ENCODE measurements at places on chromosomes 3 and 15.

DNA sequence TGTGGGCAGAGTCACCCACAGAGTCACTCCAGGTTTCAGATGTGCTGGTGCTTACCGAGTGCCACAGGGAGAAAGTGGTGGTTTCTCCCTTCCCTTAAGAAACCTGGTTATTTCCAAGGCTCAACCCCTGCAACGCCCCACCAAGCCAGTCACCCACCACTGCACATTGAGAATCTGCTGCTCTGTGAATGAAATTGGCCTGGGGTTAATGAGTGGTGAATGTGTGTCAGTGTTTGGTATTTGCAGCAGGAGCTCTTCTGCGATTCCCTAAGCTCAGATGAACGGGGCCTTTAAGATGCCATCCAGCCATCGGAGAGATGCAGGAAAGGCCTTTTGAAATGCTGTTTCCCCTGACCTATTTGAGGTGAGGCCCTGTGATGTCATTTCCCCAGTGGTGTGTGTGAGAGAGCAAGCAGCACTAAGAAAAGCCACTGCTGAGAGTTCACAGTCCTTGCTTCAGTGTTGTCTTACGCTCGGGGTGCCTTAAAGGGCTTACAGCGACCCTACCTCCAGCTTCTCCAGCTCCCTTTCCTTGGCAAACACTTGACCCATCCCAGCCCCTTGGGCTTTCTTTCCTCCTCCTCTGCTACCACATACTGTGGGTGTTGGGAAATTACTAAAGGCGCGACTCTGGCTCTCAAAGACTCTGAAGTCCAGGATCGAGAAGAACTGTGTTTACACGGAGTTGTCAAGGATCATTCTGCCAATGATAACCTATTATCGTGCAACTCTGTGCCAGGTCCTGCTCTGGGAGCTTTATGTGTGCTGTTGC is 68.9 kb downstream of the SMAD3 start:
- DNase-seq: no peak

- DNase-seq: no peak
These were observed 35.6 kb downstream of the MAP2K5 start for GRCh38 chr15:67578020-67578600.

GRCh38 chr3:68479779-68480178 is 452.6 kb downstream of the TAFA4 start:
- no peak for DNase-seq

DNA sequence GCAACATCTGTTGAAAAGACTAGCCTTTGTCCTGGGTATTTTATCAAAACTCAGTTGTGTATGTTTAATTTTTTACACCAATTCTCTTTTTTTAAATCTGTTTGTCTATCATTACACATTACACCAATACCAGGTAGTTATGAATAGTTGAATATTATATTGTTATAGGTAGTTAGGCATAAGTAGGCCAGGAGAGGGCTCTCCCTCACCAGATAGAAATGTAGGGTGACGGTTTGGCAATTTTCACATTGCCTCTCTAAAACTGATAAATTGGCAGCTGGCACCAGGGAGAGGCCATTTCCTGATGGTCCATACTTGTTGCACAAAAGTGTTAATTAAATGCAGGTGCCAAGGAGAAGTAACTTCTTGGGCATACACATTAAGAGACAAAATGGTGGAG is 483.1 kb upstream of the EPHA6 start:
- DNase-seq: no peak

DNA sequence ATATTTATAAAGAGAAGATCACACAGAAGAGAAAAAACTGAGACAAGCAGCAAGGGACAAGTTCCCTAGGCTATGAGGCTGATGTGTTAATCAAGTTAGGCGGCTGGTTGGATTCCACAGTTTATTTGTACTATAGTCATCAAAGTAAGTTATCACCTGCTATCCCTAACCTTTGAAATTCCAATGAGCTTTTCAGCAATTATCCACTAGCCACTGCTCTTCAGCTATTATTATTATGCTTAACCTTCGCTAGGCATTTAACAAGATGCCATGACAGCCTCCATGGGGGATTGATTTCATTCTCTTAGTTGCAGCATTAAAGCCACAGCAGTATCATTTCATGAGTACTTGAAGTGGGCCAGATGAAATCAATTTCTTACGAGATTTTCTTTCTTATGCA is 699.5 kb upstream of the NAALADL2 start:
- DNase-seq: no peak

DNA sequence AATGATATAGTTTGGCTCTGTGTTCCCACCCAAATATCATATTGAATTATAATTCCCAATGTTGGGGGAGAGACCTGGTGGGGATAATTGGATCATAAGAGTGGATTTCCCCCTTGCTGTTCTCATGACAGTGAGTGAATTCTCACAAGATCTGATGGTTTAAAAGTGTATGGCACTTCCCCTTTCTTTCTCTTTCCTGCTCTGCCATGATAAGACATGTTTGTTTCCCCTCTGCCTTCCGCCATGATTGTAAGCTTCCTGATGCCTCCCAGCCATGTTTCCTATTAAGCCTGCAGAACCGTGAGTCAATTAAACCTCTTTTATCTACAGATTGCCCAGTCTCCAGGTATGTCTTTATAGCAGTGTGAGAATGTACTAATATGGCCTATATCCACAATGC is 126.7 kb upstream of the GMNC start:
- DNase-seq: no peak

Measured in glutamatergic neuron (in vitro differentiated cells).